ENCODE measurements at places on chromosomes 11 and 22. TPM values are rescaled to one million over a fixed set of nuclear protein-coding genes. Genes with fewer than 3 reads are reported as not detected.
A peak's percentile ranks its signal among the peaks of the same experiment; 100 is the strongest.

NDUFS3 gene
- total RNA-seq, result 164 TPM

LRRN4CL gene
- total RNA-seq, result 0.30 TPM

DEFB131B gene
- total RNA-seq, result not detected

CCDC81 gene
- total RNA-seq, result 0.37 TPM

TRPC6 gene
- not detected for total RNA-seq

ARHGAP42 gene
- 0.28 TPM for total RNA-seq

BBS1 gene
- 13.8 TPM for total RNA-seq

NADSYN1 gene
- total RNA-seq, result 43.1 TPM

FIBIN gene
- total RNA-seq, result not detected

SPON1 gene
- 0.82 TPM for total RNA-seq

OR51E2 gene
- total RNA-seq, result not detected

GRCh38 chr22:37546437-37547250, 13.6 kb upstream of the CDC42EP1 start:
- DNase-seq, result no peak

- DNase-seq, result no peak
These were observed 168.0 kb upstream of the NECTIN1 start for GRCh38 chr11:119897046-119897440.

DNA sequence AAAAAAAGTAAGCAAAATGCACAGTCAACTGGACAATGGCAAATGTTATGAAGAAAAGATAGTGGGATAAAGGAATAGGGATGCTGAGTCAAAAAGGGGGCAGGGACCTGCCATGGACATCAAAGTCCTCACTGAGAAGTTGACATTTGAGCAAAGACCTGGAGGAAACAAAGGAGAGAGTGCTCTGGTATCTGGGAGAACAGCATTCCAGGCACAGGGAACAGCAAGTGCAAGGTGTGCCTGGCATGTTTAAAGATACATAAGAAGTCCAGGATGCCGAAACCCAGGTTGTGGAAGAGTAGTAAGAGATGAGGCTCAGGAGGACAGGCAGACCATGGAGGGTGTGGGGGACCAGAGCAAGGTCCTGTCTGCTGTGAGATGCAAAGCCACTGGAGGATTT, 123.3 kb downstream of the RRAS2 start:
- no peak for DNase-seq

DNA sequence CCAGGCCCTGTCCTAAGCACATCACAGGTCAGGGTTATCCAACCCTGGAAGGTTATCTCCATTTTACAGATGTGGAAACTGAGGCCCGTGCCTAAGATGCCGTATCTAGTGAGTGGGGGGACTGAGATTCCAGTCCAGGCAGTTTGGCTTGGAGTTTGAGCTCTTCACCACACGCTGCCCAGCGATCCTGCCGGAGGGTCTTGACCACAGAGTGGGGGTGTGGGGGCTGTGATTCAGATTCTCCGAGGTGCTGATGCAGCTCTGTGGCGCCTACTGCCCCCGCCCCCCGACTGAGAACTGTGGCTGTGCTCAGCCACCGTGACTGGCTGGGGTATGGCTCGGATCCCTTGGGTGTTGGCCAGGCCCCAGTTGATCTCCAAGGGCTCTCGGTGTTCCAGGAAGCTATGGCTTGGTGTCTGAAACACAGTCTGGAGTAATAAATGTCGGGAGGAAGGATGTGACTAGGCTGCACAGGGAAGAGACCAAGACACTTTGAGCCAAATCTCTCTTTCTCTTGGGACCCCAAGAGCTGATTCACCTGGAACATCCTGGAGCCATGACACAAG, 60.6 kb upstream of the RASD2 start:
- DNase-seq, result no peak

DNA sequence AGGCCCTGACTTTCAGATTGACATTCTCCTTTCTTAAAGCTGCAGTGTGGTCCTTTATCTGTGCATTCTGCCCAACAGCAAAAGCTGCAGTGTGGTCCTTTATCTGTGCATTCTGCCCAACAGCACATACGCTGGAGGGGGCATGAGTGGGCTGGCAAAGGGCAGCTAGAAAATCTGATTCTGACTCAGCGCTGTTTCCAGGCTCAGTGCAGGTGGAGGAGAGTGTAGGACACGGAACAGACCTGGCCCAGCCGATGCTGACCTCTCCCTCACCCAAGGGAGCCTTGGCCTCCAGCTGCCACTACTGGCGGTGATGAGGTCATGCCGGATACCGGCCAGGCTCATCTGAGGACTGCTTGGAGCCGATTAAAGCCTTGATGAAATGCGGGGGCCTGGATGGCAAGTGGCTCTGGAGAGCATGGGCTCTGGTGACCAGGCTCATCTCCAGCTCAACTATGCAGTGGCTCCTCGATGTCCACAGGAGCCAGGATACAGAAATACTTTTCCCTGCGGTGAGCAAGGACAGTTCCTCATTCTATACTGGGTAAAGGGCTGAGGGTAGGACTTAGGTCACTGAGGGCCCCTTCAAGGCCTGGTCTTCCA, 84.6 kb downstream of the CLPB start:
- DNase-seq, result no peak

GRCh38 chr22:30439226-30439625, 13.7 kb downstream of the MTFP1 start:
- no peak for DNase-seq

DNA sequence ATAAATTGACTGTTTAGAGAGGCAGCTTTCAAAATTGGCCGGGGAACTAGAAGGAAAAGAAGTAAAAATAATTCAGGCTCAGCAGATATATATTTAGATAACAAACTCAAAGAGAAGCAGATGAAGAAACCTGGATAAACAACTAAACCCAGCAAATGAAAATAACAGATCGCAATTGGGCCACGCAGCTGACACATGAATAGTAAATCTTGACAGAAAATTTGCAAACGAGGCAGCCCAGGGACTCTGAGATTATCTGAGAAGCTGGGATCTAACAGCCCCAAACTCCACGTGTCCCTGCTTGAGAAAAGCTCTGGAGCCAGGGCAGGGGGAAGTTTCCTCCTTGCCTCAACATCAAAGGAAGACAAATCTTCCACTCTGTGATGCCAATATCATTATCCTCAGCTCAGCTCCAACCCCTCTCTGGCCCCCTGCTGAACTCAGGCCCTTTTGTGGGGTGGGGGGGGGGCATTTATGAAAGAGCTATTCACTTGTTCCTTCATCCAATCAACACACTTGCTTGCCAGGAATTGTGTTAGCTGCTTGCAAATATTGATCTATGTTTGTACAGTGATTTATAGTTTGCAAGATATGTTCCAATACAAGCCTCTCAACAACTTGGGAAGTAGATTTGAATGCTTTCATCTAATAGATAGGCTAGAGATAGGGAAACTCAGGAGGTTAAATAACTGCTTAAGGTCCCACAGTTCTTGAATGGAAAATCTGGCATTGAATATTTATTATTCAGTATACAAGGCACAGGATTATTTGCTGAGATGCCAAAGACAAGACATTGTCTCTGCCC, 72.5 kb upstream of the C11orf87 start:
- no peak for DNase-seq

DNA sequence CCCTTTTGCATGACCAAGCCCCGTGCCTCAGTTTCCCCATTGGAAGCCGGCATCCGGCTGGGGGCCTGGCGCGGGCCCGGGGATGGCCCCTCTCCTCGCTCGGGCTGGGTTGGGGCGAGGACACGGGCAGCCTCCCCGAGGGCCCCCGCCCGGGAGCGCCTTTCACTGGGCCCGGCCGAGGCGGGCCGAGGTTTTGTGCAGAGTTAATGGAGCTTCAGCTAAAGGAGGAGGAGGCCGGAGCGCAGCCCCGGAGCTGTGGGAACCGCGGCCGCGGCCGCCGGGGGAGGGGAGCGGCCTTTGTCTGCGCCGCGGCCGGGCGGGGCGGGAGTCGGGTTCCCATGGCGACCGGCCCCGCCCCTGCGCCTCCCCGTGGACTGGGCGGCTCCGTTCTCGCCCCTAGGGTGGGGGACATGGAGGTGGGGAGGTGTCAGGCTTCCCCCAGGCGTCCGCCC, 1.4 kb upstream of the MAPK11 start:
- peak; percentile 43 for DNase-seq

GRCh38 chr22:27905653-27906052, 13.4 kb downstream of the PITPNB start:
- no peak for DNase-seq

DNA sequence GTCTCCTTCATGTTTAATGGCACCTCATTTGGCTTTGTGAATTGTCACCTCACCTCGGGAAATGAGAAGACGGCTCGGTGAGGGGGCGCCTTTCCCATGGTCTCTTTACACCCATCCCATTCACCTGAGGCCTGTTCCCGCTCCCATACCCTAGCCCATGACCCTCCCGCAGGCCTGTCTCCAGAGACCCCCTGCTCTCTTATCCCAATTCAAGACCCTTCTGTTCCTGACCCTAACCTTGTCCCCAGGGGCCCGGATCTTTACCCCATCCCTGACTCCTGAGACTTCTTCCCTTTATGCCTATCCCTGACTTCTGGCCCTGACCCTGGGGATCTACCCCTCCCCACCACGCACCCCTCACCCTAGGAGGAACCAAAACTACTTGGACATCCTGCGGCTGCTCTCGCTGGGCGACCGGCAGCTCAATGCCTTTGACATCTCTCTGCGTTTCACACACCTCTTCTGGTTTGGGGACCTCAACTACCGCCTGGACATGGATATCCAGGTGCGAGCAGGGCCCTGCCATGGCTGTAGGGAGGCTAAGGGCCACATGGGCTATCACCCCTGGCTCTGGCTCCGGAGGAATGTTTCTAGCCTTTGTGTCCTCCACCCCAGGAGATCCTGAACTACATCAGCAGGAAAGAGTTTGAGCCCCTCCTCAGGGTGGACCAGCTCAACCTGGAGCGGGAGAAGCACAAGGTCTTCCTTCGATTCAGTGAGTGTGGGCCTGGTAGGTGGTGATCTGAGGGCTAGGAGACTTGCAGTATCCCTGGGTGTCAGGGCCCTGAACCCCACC, 7.9 kb downstream of the INPPL1 start:
- no peak for DNase-seq

GRCh38 chr11:130711193-130711592, 205.1 kb downstream of the SNX19 start:
- DNase-seq, result no peak

DNA sequence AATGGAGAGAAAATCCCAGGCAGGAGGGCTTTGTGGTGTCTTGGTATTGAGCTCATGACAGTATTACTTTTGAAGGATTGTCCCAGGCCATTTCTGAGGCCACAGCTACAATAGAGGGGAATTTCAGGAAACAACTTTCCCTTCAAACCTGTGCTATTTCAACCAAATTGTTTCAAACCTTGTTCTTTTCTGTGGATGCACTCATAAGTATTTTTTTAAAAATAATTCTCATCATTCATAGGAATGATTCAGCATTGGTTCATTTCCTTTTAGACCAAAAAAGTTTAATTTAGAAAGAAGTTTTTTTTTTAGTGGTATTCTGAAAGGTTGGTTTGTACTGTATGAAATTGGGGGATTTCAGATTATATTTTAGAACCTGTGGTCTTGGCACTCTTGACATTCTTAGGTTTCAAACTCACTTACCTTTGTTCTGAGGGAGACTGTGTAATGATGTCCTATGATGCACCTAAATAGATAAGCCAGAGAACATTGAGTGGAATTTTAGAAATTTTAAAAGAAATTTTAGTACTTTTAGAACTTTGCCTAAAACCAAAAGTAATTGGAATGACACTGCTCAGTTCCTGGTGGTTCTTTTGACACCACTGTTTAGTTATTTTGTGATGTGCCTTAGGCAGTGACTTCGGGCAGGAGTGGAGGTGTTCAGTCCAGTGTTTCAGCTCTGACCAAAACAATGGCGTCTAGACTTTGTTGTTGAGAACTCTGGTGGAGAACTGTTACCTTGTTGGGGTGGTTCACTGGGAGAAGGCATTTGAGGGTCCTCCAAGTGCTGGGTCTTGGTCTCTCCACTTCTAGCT, 12.2 kb downstream of the TEAD1 start:
- no peak for DNase-seq

- DNase-seq, result no peak
These were observed 2.9 kb downstream of the MICAL3 start for GRCh38 chr22:18021431-18021830.

GRCh38 chr11:119089319-119089718, 4.6 kb downstream of the HMBS start:
- DNase-seq, result no peak

DNA sequence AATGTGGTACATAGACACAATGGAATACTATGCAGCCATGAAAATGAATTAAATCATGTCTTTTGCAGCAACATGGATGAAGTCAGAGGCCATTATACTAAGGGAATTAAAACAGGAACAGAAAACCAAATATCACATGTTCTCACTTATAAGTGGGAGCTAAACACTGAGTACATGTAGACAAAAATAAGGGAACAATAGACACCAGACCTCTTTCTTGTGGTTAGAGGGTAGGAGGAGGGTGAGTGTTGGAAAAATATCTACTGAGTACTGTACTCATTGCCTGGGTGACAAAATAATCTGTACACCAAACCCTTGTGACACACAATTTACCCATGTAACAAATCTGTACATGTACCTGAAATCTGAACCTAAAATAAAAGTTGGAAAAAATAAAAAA, 59.1 kb upstream of the ANO5 start:
- no peak for DNase-seq

DNA sequence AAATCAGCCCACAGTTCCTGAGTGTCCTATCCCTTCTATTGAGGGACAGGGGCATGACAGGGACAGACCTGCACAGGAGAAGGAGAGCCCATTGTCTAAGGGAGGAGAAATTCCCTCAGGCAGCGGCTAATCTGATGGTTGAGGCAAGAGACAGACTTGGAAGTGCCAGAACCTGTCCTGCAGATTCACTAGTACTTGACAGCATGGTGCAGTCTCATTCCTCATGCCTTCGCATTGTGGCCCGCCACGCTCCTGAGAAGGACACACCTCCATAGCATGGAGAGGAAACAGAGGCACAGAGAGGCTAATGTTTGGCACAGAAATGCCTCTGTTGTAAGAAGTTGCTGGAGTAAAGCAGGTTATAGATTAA, 3.2 kb downstream of the P2RY6 start:
- no peak for DNase-seq

GRCh38 chr11:77884186-77884828, 63.4 kb downstream of the AAMDC start:
- DNase-seq, result no peak
